NCI-H2227 treated with DMSO at 0.1 percent for 48 hours (cell line): ENCODE measurements at places on chromosomes 7 and 10.
A peak's percentile ranks its signal among the peaks of the same experiment; 100 is the strongest.

DNA sequence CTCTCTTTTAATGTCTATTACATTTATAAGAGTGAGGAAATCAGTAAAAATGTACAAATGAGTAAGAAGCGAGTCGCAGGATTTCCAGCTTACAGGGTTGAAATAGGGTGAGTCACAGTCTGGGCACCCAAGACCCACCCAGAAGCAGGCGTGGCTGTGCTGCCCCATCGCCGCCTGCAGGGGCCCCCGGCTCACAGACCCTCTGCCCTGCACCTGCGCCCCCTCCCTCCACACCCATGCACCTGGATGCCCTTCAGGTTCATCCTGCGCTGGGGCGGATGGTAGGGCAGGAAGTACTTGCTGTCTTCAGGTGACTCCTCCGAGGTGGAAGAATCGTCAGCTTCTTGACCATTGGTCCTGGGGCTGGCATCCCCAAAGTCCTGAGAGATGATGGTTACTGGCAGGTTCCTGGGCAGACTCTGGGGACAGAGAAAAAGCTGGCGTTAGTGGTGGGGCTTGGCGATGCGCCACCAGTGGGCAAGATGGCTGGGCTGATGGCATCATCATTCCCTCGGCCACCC, 90.2 kb upstream of the GNA12 start:
- no peak for DNase-seq

- DNase-seq: no peak
Measured at GRCh38 chr7:94040254-94040653, 36.1 kb upstream of the BET1 start.

DNA sequence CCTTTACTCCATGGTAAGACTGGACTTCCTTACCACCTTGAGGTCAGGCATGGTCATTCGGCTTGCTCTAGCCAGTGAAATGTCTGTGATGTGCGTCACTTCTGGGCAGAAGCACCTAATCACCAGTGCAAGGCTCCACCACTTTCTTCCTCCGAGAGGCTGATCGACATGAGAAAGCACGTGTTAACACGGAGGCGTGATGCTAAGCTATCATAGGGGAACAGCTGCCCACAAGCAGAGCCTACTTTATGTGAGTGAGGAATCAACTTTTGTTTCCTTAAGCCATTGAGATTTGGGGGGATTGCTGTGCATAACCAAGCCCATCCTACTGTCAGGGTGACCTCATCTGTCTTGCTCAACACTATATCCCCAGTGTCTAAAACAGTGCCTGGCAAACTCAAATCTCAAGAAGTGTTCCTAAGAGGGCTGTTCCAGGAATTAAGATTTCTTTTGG, 23.1 kb upstream of the SAR1A start:
- DNase-seq: no peak

DNA sequence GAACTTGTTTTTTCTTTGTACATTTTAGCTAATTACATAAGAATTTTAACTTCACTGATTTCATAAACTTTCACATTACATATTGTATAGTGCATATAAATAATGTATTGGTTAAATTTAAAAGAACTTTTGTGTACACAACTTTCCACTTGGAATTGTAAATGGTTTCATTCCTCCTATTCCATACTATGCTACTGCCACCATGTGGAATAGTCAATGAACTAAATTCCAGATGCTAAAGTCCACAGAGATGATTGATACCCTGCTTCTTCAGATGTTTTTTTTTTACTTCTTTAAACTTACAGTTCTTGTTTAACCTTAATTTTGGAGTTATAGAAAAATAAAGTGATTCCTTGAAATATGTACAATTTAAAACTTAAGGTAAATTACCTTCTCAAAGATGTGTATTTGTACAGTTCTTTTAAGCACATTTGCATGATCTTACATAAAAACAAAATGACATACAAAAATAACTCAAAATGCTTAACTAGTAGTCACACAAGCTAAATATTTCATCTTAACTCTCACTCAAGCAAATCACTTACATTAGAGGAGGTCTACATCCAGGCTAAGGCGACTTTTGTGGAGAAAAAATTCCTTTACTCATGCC, 247.6 kb upstream of the HGF start:
- peak; percentile 16 for DNase-seq

GRCh38 chr7:31074403-31075085, 22.4 kb downstream of the ADCYAP1R1 start:
- no peak for DNase-seq

DNA sequence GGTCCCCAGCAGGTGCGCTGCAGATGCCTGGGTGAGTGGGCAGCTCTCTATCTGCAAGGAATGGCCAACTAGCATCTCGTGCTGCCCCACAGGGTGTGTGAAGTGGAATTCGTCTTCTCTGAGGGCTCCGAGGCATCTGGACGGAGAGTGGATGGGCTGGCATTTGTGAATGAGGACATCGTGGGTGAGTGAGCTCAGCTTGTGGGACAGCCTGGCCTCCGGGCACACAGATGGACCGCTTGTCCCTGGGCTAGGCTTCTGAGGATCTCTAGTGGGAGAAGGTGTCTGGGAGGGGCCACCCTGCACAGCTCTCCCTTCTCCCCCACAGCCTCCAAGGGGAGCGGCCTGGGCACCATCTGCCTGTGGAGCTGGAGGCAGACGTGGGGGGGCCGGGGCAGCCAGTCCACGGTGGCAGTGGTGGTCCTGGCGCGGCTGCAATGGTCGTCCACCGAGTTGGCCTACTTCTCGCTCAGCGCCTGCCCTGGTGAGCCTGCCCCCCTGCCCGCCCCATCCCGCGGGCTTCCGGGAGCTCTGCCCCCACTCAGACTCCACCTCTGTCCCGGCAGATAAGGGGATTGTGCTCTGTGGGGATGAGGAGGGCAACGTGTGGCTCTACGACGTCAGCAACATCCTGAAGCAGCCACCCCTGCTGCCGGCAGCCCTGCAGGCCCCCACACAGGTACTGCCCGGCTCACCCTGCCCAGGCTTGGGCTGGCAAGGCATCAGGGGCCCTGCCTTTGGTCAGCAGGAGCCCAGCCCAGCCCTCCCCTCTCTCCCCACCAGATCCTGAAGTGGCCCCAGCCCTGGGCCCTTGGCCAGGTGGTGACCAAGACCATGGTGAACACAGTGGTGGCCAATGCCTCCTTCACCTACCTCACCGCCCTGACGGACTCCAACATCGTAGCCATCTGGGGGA, 6.3 kb downstream of the POLR2J start:
- DNase-seq: no peak
